ENCODE measurements at places on chromosomes 1 and 21.

GRCh38 chr1:42992054-42992571 lies 33.4 kb upstream of the SLC2A1 start:
- DNase-seq, result no peak

DNA sequence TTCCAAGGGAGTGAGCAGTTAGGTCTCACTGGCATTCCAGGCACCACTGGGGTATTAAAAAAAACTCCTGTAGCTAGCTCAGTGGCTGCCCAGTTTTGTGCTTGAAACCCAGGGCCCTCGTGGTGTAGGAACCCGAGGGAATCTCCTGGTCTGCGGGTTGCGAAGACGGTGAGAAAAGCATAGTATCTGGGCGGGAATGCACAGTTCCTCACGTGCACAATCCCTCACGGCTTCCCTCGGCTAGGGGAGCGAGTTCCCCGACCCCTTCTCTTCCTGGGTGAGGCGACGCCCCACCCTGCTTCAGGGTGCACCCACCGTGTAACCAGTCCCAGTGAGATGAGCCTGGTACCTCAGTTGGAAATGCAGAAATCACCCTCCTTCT lies 50.5 kb upstream of the PGBD5 start:
- DNase-seq, result no peak

GRCh38 chr1:113242481-113242880 lies 147.8 kb upstream of the MAGI3 start:
- no peak for DNase-seq

DNA sequence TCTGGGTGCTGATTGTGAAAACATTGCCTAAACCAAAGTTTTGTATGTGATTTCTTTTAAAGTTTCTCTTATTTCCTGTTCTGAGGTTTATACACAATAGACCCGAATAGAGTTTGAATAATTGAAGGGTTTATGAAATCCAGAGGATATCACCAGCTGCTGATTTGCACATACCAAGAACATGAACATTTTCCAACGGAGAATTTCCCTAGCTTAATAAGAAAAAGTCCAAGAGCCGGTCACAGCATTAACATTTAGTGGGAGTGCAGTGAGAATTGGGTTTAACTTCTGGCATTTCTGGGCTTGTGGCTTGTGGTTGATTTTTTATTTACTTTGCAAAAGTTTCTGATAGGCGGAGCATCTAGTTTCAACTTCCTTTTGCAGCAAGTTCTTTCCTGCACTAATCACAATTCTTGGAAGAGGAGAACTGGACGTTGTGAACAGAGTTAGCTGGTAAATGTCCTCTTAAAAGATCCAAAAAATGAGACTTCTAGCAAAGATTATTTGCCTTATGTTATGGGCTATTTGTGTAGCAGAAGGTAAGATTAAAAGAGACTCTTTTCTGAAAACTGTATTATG lies at the start of gene CFH:
CFH (plus strand) TSS at position 407 of the 579 bp plus-strand sequence; CDS start at position 482, 75 bp downstream.
- no peak for DNase-seq

GRCh38 chr1:206100226-206100815 lies 16.9 kb downstream of the AVPR1B start:
- no peak for DNase-seq

- DNase-seq, result no peak
Observed at GRCh38 chr1:16076031-16076864, 2.8 kb upstream of the FAM131C start.

GRCh38 chr1:79295967-79296366 lies 289.4 kb upstream of the ADGRL4 start:
- DNase-seq, result no peak

GRCh38 chr1:904310-904950 lies 19.3 kb upstream of the SAMD11 start:
- peak; percentile 80 for DNase-seq

- no peak for DNase-seq
Observed at GRCh38 chr1:58741678-58742553, 41.9 kb downstream of the JUN start.

- DNase-seq, result no peak
Observed at GRCh38 chr1:181986907-181987305, 74.6 kb downstream of the ZNF648 start.

GRCh38 chr1:58422436-58422835 lies 124.1 kb downstream of the OMA1 start:
- DNase-seq, result no peak

DNA sequence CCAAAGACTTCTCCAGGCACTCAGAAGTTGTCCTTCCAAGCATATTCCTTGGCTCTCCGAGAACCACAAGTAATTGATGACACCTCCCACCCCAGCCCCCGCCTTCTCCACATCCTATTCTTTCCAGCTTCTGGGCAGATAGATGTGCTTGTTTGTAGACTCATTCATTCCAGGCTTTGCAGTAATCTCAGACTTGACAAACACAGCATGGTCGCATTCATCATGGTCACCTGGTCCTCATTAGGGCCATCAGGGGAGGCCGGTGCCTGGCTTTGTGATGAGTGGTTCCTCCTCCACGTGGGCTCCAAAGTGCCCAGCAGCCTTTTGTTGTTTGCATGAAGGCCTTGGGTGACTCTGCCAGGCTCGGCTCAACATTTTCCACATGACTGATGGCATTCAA lies 28.5 kb upstream of the KCNE2 start:
- no peak for DNase-seq

GRCh38 chr1:72557446-72558049 lies 275.2 kb upstream of the NEGR1 start:
- no peak for DNase-seq

- DNase-seq, result no peak
Observed at GRCh38 chr1:29880556-29880955, 644.2 kb downstream of the PTPRU start.

- DNase-seq, result no peak
Observed at GRCh38 chr1:23879809-23880208, 11.7 kb upstream of the FUCA1 start.

DNA sequence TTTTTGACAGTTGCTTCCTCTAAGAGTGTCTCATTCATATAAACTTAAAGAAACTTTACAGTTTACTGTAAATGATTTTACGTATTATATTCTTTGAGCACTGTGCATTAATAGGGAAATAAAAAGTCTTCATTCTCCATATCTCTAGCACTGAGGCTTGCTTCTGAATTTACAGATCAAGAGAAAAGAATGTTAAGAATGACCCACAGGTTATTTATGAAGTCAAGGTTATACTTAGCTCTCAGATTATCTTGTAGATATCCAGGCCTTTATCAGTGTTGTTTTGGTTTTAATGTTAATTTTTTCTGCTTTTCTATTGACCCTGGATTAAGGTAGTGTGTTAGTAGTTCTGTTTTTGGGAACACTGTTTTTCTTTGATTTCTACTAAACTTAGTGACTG lies 91.4 kb downstream of the GPR161 start:
- no peak for DNase-seq

DNA sequence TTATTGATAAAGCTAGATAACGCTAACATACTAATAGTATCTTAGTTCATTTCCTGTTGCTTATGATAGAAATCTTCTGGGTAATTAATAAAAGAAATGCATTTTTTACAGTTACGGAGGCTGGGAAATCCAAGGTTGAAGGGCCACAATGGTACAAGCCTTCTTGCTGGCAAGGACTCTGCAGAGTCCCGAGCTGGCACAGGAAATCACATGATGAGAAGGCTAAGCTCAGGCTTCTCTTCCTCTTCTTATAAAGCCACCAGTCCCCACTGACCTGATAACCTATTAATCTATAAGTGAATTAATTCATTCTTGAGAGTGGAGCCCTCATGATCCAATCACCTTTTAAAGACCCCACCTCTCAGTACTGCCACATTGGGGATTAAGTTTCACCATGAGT lies 82.6 kb downstream of the GPR161 start:
- no peak for DNase-seq

DNA sequence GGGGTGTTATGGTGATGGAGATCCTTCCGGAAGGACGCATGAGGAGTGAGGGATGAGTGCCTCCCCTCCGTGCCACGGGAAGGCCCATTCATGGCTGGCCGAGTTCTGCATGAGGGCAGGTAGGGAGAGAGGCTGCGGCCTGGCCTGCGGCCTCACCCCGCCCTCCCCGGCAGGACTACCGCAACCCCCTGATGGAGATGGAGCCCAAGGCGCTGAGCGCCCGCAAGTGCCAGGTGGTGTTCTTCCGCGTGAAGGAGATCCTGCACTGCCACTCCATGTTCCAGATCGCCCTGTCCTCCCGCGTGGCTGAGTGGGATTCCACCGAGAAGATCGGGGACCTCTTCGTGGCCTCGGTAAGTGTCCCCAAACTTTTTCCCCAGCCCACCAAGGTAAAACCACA lies 83.3 kb downstream of the ARHGEF10L start:
- no peak for DNase-seq

- DNase-seq, result no peak
Observed at GRCh38 chr1:205920861-205921569, 22.2 kb downstream of the SLC26A9 start.

GRCh38 chr1:180309338-180309737 lies 79.3 kb downstream of the LHX4 start:
- DNase-seq, result no peak

- no peak for DNase-seq
Observed at GRCh38 chr21:26041431-26042180, 129.0 kb downstream of the APP start.

DNA sequence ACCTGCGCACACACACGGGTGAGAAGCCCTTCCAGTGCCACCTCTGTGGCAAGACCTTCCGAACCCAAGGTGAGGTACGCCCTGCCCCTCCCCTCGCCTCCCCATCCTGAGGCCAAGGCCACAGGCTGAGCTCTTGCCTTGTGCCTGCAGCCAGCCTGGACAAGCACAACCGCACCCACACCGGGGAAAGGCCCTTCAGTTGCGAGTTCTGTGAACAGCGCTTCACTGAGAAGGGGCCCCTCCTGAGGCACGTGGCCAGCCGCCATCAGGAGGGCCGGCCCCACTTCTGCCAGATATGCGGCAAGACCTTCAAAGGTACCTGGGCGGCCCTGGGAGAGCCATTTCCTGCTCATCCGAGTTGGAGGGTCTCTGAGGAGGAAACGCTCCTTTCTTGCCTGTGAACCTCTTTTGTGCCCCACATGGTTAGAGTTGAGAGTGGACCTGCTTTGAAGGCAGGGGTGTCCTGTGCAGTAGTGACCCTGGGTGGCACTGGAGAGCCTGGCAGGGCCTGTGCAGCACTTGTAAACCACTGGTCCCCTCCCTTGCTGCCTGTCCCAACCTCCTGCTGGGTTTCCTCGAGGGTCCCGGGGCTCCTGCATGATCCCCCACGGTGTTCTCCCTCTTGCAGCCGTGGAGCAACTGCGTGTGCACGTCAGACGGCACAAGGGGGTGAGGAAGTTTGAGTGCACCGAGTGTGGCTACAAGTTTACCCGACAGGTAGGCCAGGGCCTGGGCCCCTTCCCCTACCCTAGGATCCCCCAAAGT lies 8.5 kb downstream of the ZBTB48 start:
- DNase-seq, result no peak

- DNase-seq, result no peak
Observed at GRCh38 chr1:22045604-22046228, 6.8 kb upstream of the CDC42 start.

DNA sequence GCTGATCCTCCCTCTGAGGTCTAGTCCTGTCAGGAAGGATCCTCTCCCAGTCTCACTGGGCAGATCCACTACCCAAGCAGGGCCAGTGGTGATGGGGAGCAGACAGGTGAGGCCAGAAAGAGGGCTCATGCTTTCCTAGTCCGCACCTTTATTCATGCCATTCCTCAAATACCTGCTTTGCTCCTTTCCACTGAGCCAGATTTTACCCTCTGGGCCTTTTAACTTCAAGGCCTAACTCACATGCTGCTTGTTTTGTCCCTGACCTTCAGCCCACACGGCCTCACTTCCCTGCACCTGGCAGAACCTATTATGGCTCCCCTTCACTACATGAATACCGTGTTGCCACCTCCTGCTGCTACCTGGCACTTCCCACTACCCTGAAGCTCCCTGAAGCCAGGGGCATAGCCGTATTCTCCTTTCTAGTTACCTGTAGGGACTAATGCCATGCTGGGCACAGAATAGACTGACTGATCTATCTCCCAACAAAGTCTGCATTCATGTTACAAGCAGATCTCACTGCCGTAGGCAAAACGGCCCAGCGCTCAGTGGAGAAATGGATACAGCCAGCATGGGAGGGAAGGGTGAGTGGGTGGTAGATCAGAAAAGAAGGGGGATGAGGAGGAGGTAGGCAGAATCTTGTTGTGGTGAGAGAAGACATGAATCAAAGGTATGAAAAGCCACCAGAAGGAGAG lies 36.1 kb upstream of the GOLT1A start:
- DNase-seq, result no peak

GRCh38 chr21:45886610-45887026 lies 95.0 kb upstream of the COL6A1 start:
- DNase-seq, result no peak

- no peak for DNase-seq
Observed at GRCh38 chr1:161073474-161074121, 3.9 kb upstream of the ARHGAP30 start.

- no peak for DNase-seq
Observed at GRCh38 chr1:86773341-86774288, 69.2 kb downstream of the SH3GLB1 start.

GRCh38 chr1:30024411-30025195 lies 698.8 kb downstream of the MATN1 start:
- DNase-seq, result no peak

- no peak for DNase-seq
Observed at GRCh38 chr1:153880962-153881361, 41.8 kb downstream of the GATAD2B start.

GRCh38 chr1:206512851-206513180 lies 5.5 kb downstream of the RASSF5 start:
- no peak for DNase-seq

DNA sequence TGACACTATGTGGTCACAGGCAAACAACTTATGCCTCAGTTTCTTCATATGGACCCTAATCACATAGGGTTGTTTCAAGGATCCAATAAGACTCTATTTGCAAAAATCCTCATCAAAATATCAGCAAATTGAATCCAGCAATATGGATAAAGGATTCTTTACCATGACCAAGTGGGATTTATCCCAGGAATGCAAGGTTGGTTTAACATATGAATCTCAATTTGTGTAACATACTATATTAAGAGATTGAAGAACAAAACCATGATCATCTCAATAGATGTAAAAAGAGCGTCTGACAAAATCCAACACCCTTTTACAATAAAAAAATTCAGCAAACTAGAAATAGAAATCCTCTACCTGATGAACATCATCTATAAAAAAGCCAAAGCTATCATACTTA lies 23.9 kb downstream of the ARHGEF11 start:
- DNase-seq, result no peak

- DNase-seq, result no peak
Observed at GRCh38 chr1:91546876-91547275, 46.2 kb downstream of the CDC7 start.

GRCh38 chr1:22641906-22642636 lies 1.4 kb upstream of the C1QC start:
- peak; percentile 50 for DNase-seq
